Nephron progenitor cell (in vitro differentiated cells): ENCODE measurements at places on chromosomes 11 and 22.

DNA sequence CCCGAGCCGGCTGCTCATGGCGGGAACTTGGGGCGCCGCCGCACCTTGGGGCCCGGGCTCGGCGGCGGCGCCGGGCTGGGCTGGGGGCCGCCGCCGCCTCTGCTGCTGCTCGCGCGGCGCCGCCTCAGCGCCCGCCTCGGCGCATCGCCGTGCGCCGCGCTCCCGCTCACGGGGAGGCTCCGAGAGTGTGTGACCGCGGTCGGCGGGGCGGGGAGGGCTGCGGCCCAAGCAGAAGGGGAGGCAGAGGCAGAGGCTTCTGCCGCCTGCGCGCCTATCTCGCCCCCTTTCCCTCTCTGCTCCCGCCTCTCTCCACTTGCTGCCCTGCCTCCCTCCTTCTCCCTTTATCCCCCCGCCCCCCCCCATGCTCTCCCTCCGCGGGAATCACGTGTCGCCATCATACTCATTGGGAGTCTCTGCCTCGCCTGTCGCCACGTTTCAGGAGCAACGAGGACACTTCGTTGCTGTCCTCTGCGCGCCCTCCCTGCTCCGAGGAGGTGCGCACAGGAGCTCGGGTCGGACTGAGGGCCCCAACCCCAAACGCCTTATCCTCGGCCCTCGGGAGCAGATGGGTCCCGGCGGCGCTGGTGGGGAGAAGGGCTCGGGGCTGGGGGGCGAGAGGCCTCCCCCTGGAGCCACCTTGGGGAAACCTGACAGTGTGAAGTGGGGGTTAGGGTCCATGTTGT, at the start of gene GUCY1A2:
GUCY1A2 (minus strand) TSS at position 258 of the 683 bp plus-strand sequence. CDS start 421 bp downstream, outside the sequence.
- peak; percentile 56 for DNase-seq
- H3K27ac ChIP-seq, result peak within 1 kb of the TSS; percentile 44
- peaks cover 12% of the 10 kb centered on the region for H3K4me1 ChIP-seq
- peak within 1 kb of the TSS; percentile 87 for H3K4me3 ChIP-seq

- H3K36me3 ChIP-seq, result peaks cover 11% of the 10 kb centered on the region
- peaks cover 42% of the 10 kb centered on the region for H3K4me1 ChIP-seq
- no peak overlapping the region for H3K4me3 ChIP-seq
- no peak for DNase-seq
- no peaks in the 10 kb centered on the region for H3K27me3 ChIP-seq
- H3K27ac ChIP-seq, result no peak overlapping the region
These were observed 7.9 kb upstream of the C1QTNF6 start for GRCh38 chr22:37195921-37196320.

- no peak overlapping the region for H3K27ac ChIP-seq
- H3K36me3 ChIP-seq, result no peaks in the 10 kb centered on the region
- peaks cover 3% of the 10 kb centered on the region for H3K27me3 ChIP-seq
These were observed 33.4 kb downstream of the GDPD5 start for GRCh38 chr11:75492181-75492820.

- H3K4me1 ChIP-seq, result peaks cover 21% of the 10 kb centered on the region
- H3K36me3 ChIP-seq, result no peaks in the 10 kb centered on the region
- no peak for DNase-seq
- H3K27ac ChIP-seq, result no peak overlapping the region
- H3K4me3 ChIP-seq, result no peak overlapping the region
These were observed 33.5 kb upstream of the FCHSD2 start for GRCh38 chr11:73175551-73176144.

DNA sequence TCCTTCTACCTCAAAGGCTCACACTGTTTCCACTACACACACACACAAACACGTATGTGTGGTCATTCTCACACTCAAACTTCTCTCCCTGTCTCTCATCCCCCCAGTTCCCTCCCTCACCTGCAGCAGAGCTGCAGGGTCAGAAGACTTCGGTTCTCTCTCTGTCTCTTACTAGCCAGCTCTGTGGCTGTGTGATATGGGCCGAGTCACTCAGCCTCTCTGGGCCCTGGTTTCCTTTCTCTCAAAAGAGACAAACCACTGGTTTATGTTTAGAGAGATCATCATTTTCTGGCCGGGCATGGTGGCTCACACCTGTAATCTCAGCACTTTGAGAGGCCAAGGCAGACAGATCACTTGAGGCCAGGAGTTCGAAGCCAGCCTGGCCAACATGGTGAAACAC, 21.1 kb downstream of the TSPAN18 start:
- no peak overlapping the region for H3K4me3 ChIP-seq
- H3K27ac ChIP-seq, result no peak overlapping the region
- no peak for DNase-seq
- peaks cover 7% of the 10 kb centered on the region for H3K27me3 ChIP-seq
- H3K36me3 ChIP-seq, result peaks cover 6% of the 10 kb centered on the region

GRCh38 chr11:116415095-116415494, 357.7 kb downstream of the BUD13 start:
- H3K27ac ChIP-seq, result peak overlapping the region; percentile 29
- no peaks in the 10 kb centered on the region for H3K36me3 ChIP-seq
- H3K27me3 ChIP-seq, result peaks cover 9% of the 10 kb centered on the region
- DNase-seq, result no peak
- no peak overlapping the region for H3K4me3 ChIP-seq

GRCh38 chr11:94604482-94604881, 37.3 kb downstream of the PIWIL4 start:
- H3K36me3 ChIP-seq, result no peaks in the 10 kb centered on the region
- H3K4me1 ChIP-seq, result no peaks in the 10 kb centered on the region
- no peak overlapping the region for H3K27ac ChIP-seq
- no peak for DNase-seq

GRCh38 chr11:96116376-96116775, 192.5 kb upstream of the MTMR2 start:
- peak overlapping the region; percentile 4 for H3K27ac ChIP-seq
- no peak for DNase-seq
- H3K4me3 ChIP-seq, result no peak overlapping the region
- peaks cover 32% of the 10 kb centered on the region for H3K4me1 ChIP-seq
- H3K36me3 ChIP-seq, result peaks cover 22% of the 10 kb centered on the region

GRCh38 chr11:106238704-106239360, 161.4 kb downstream of the AASDHPPT start:
- no peak overlapping the region for H3K27ac ChIP-seq
- H3K4me1 ChIP-seq, result no peaks in the 10 kb centered on the region
- H3K36me3 ChIP-seq, result no peaks in the 10 kb centered on the region
- H3K4me3 ChIP-seq, result no peak overlapping the region

- no peak overlapping the region for H3K4me3 ChIP-seq
- H3K27ac ChIP-seq, result no peak overlapping the region
- no peaks in the 10 kb centered on the region for H3K36me3 ChIP-seq
- peaks cover 4% of the 10 kb centered on the region for H3K27me3 ChIP-seq
- peaks cover 54% of the 10 kb centered on the region for H3K4me1 ChIP-seq
- DNase-seq, result no peak
These were observed 187.0 kb downstream of the ST3GAL4 start for GRCh38 chr11:126542334-126543015.

GRCh38 chr22:42670921-42671709, 21.9 kb upstream of the CYB5R3 start:
- peaks cover 15% of the 10 kb centered on the region for H3K27me3 ChIP-seq
- H3K4me3 ChIP-seq, result no peak overlapping the region
- no peaks in the 10 kb centered on the region for H3K36me3 ChIP-seq
- DNase-seq, result no peak
- peaks cover 14% of the 10 kb centered on the region for H3K4me1 ChIP-seq
- no peak overlapping the region for H3K27ac ChIP-seq

- H3K4me1 ChIP-seq, result peaks cover 9% of the 10 kb centered on the region
- H3K36me3 ChIP-seq, result no peaks in the 10 kb centered on the region
- DNase-seq, result no peak
- H3K4me3 ChIP-seq, result no peak overlapping the region
These were observed 13.3 kb downstream of the IL10RA start for GRCh38 chr11:117999354-117999993.

- peaks cover 33% of the 10 kb centered on the region for H3K27me3 ChIP-seq
- H3K4me3 ChIP-seq, result no peak overlapping the region
- H3K27ac ChIP-seq, result no peak overlapping the region
- H3K4me1 ChIP-seq, result peaks cover 6% of the 10 kb centered on the region
- no peaks in the 10 kb centered on the region for H3K36me3 ChIP-seq
These were observed 21.9 kb upstream of the CACNG2 start for GRCh38 chr22:36725366-36726006.

DNA sequence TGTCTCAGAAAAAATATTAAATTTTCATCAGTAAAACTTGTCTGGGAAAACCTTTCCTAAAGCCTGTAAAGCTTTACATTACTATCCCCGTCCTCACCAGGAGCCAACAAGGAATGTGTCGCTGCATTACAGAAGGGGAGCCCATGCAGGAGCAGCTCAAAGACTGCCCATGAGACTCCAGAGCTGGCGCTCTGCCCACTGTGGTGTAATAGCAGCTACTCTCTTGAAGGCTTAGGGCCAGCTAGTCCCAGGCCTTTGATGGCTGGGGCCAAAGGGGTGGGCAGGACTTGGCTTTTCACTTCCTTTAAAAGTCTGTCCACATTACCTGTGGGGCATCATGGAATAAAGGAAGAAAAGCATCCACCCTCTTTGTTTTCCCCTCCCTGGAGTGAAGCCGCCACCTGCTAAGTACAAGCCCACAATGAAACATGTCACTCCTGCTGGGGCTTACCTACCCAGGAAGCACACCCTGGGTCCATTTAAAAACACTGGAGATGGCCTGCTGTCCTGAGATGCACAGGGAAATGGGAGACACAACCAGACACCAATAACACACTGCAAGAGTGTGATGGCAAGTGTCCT, 150.7 kb downstream of the ADAMTS15 start:
- no peak overlapping the region for H3K4me3 ChIP-seq
- peaks cover 5% of the 10 kb centered on the region for H3K36me3 ChIP-seq
- H3K27ac ChIP-seq, result no peak overlapping the region

- peak; percentile 23 for DNase-seq
- H3K36me3 ChIP-seq, result no peaks in the 10 kb centered on the region
- peaks cover 23% of the 10 kb centered on the region for H3K4me1 ChIP-seq
- no peak overlapping the region for H3K27ac ChIP-seq
- peaks cover 6% of the 10 kb centered on the region for H3K27me3 ChIP-seq
These were observed 110.2 kb upstream of the SESN3 start for GRCh38 chr11:95341221-95341620.

DNA sequence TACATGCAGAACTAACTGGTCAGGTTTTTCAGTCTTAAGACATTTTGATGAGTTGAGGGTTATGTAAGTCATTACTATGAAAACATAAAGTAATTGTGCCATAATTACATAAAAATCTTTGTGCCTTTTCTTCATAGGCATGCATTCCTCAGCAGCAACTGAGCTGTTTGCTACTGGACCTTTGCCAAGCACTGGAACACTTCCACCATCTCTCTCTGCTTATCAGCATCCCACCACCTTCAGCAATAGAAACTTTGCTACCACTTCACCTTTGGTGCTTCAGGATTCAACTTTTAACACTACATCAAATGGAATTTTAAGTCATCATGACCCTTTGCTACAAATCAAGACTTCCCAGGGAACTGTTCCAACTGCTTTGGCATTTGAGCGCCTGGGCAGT, 39.0 kb downstream of the QSER1 start:
- no peak overlapping the region for H3K4me3 ChIP-seq
- no peak for DNase-seq

- H3K4me3 ChIP-seq, result no peak overlapping the region
- H3K4me1 ChIP-seq, result peaks cover 43% of the 10 kb centered on the region
- peaks cover 42% of the 10 kb centered on the region for H3K27me3 ChIP-seq
- DNase-seq, result no peak
These were observed 63.4 kb downstream of the NAT10 start for GRCh38 chr11:34168642-34169420.

- H3K4me3 ChIP-seq, result no peak overlapping the region
These were observed 415.4 kb downstream of the MN1 start for GRCh38 chr22:27386186-27386585.

GRCh38 chr11:3080104-3080503, 22.9 kb upstream of the CARS1 start:
- H3K27ac ChIP-seq, result no peak overlapping the region
- no peaks in the 10 kb centered on the region for H3K36me3 ChIP-seq
- H3K4me3 ChIP-seq, result no peak overlapping the region
- H3K27me3 ChIP-seq, result peaks cover 16% of the 10 kb centered on the region
- no peaks in the 10 kb centered on the region for H3K4me1 ChIP-seq

GRCh38 chr11:19455731-19456130, 215.0 kb upstream of the E2F8 start:
- no peak overlapping the region for H3K27ac ChIP-seq
- H3K36me3 ChIP-seq, result no peaks in the 10 kb centered on the region
- no peak overlapping the region for H3K4me3 ChIP-seq

DNA sequence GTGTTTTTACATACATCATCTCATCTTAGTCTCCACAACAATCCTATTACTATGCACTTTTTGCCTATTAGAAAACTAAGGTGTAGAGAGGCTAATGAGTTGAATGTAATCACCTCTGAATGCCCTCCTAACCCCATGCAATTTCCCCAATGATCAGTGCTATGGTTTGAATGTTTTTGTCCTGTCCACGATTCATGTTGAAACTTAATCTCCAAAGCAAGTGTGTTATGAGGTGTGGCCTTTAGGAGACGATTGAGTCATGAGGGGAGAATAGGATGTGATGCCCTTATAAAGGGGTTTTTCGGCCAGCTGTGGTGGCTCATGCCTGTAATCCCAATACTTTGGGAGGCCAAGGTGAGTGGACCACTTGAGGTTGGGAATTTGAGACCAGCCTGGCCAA, 2.0 kb upstream of the CCDC73 start:
- DNase-seq, result no peak
- H3K27ac ChIP-seq, result no peak overlapping the region
- no peaks in the 10 kb centered on the region for H3K36me3 ChIP-seq
- H3K4me3 ChIP-seq, result no peak overlapping the region

GRCh38 chr11:123587044-123587443, 67.4 kb downstream of the SCN3B start:
- H3K27ac ChIP-seq, result no peak overlapping the region
- peaks cover 39% of the 10 kb centered on the region for H3K4me1 ChIP-seq
- H3K36me3 ChIP-seq, result peaks cover 14% of the 10 kb centered on the region
- H3K27me3 ChIP-seq, result peaks cover 3% of the 10 kb centered on the region

- no peak overlapping the region for H3K27ac ChIP-seq
- peaks cover under 1% of the 10 kb centered on the region for H3K27me3 ChIP-seq
- no peak for DNase-seq
- peaks cover 42% of the 10 kb centered on the region for H3K36me3 ChIP-seq
- H3K4me1 ChIP-seq, result peaks cover 4% of the 10 kb centered on the region
- H3K4me3 ChIP-seq, result no peak overlapping the region
These were observed 18.4 kb downstream of the SELENOO start for GRCh38 chr22:50218996-50219727.

GRCh38 chr11:92628401-92629292, 340.8 kb upstream of the MTNR1B start:
- H3K36me3 ChIP-seq, result peaks cover 24% of the 10 kb centered on the region
- H3K4me3 ChIP-seq, result no peak overlapping the region
- peaks cover 13% of the 10 kb centered on the region for H3K4me1 ChIP-seq
- peaks cover 4% of the 10 kb centered on the region for H3K27me3 ChIP-seq
- no peak for DNase-seq
- no peak overlapping the region for H3K27ac ChIP-seq

GRCh38 chr22:24727218-24727851, 47.2 kb downstream of the PIWIL3 start:
- peak overlapping the region; percentile 65 for H3K27ac ChIP-seq
- no peak overlapping the region for H3K4me3 ChIP-seq
- H3K27me3 ChIP-seq, result no peaks in the 10 kb centered on the region

DNA sequence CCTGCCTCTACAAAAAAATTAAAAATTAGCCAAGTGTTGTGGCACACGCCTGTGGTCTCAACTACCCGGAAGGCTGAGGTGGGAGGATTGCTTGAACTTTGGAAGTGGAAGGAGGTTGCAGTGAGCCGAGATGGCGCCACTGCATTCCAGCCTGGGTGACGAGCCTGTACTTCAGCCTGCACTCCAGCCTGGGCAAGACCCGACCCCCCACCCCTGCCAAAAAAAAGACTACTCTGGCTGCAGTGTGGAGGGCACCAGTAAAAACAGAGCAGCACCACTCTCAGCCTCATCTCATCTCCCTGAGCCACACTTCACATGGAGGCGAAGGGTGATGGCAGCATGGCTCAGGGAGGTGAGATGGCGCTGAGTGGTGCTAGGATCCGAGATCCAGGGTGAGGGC, 50.3 kb upstream of the THY1 start:
- peaks cover 36% of the 10 kb centered on the region for H3K27me3 ChIP-seq
- H3K4me1 ChIP-seq, result peaks cover 14% of the 10 kb centered on the region
- no peak for DNase-seq
- H3K27ac ChIP-seq, result no peak overlapping the region
- no peaks in the 10 kb centered on the region for H3K36me3 ChIP-seq
